ENCODE measurements at places on chromosomes 5 and 9.

GRCh38 chr5:9265441-9266287 lies 280.2 kb downstream of the SEMA5A start:
- no peak for DNase-seq

DNA sequence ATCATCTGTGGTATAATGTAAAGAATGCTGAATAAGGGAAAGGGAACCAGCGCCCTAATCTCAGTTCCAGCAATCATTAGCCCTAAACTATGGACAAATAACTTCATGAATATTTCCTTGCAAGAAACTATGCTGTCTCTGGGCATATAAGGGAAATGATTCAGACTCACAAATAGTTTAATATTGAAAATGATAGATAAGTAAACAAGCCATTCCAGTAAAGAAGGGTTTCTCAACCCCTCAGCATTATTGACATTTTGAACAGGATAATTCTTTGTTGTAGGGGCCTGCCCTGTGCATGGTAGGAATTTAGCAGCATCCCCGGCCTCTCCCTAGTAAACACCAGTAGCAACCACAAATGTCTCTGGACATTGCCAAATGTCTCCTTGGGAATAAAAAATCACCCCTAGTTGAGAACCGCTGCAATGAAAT lies 23.8 kb downstream of the C5 start:
- no peak for DNase-seq

DNA sequence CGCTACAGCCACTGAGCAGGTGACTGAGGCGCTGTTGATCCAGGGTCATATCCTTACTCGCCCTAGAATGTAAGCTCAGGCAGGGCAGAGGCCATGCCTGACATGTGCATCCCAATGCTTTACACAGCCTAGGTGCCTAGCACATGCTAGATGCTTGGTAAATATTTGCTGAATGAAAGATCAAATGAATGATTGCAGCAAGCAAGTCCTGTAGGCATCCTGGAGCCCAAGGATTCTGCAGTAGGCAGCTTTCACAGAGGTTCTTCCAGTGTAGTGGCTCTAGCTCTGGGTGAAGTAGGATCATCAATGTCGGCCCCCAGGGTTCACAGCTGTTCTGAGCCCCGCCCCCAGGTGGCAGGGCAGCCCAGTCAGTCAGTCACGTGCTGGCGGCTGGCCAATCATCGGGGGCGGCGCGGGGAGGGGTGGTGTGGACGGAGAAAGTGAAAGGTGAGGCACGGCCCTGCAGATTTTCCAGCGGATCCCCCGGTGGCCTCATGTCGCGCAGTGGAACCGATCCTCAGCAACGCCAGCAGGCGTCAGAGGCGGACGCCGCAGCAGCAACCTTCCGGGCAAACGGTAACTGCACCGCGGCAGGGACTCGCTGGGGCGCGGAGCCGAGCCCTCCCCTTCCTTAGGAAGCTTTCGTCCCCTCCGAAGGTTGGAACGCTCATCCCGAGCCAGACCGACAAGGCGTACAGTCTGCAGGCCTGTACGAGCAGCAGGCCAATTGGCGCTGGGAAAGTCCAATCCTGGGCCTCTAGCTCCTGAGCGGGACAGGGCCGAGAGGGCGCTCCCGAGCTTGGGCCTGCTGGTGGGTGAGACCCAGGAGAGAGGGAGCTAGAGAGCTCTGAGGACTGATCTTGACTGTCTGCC lies at the start of gene GALT:
Gene GALT (plus strand): TSS at position 465 of the 873 bp plus-strand sequence. CDS start 30 bp downstream, at position 495.
- peak; percentile 99 for DNase-seq

DNA sequence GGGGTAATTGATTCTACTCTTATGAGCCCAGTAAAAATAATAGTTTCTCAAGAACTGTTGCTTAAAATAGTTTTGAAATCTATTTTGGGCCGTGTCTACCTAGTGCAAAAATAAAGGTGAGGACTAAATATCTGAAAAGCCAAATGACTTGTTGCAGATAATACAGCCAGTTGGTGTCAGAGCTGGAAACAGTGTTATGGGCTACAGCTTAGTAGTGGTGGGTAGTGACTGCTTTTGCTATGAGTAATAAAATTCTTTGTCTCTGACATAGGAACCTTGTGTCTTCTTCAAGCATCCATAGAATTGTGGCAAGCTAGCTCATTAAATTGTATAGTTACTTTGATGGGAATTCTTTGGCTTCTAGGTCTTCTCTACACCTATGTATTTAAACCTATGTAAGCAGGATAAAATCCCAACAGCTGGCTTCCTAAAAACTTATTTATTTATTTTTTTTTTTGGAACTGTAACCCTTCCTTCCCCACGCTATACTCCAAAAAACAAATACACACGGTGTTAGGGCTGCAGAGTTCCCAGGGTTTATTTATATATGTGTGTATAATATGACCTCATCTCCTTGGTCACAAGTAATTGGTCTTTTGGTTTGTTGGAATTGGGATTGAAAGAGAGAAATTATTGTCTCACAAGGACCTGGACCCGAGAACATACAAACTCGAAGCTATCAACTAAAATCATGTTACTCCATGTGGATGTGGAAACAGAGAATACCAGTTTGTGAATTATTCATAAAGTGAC lies 138.0 kb downstream of the NUDT12 start:
- DNase-seq, result no peak

- DNase-seq, result no peak
These were observed 55.3 kb downstream of the LIX1 start for GRCh38 chr5:97087138-97087537.

DNA sequence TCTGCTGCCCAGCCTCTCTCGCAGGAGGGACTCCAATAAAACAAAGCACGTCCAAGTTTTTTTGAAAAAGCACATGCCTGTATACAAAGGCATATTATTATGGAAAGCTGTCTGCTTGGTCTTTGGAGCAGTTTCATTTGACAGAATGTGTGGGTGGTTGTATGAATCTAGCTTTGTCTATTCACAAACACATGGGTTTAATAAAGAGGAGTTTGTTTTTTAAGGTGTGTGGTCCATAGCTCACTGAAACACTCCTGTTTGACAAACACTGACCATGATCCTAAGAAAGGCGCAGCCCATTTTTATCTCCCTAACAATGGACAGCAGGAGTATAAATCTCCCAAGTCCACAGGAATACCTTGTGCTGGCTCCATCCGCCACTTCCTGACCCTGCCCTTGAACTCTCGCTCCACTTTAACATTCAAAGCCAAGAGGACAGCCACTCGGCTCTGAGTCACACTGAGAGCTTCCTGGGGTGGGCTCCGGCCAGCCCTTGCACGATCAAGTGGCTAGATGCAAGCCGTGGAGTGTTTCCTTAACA lies 371.9 kb downstream of the EBF1 start:
- peak; percentile 33 for DNase-seq

DNA sequence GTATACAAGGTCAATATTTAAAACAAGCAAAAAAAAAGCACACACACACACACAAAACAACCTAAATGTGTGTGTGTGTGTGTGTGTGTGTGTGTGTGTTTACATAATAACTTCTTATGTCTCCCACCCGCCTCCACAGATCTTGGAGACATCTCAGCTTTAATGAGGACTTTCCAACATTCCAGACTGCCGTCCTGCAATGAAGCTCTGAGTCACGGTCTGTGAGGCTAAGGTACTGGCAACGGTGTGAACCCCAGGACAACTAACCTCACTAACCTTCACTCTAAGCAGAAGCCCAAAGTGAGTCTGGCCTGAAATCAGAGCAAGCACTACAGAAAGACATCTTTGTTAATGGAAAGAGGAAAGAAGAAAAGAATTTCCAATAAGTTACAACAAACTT lies 22.3 kb downstream of the ZNF474 start:
- DNase-seq, result no peak

GRCh38 chr5:115577741-115578140 lies 24.5 kb downstream of the TICAM2 start:
- DNase-seq, result no peak

DNA sequence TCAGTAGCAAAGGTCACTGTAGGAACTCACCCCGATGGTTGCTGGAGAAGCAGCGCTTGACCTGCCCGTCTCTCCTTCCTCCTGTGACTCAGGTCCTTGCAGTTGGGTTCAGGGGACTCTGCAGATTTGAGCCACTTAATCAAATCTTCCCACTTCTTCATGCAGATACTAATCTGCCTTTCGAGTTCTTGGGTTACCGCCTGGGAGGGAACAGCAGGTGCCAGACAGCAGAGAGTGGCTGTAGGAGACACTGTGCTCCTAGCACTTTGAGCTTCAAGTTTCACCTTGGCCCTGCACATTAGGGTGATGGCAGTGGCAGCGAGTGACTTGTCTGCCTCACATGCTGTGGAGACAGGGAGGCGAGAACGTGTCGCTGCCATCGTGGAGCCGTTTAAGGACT lies 478.3 kb downstream of the PSAT1 start:
- DNase-seq, result no peak

GRCh38 chr5:173762930-173763329 lies 125.2 kb upstream of the CPEB4 start:
- DNase-seq, result no peak

Measured in tibial nerve (tissue), 4 donors.